Peyer's patch (tissue), 4 donors: ENCODE measurements at places on chromosomes 6 and 20. TPM values are rescaled to one million over a fixed set of nuclear protein-coding genes. Genes with fewer than 3 reads are reported as not detected.

DNA sequence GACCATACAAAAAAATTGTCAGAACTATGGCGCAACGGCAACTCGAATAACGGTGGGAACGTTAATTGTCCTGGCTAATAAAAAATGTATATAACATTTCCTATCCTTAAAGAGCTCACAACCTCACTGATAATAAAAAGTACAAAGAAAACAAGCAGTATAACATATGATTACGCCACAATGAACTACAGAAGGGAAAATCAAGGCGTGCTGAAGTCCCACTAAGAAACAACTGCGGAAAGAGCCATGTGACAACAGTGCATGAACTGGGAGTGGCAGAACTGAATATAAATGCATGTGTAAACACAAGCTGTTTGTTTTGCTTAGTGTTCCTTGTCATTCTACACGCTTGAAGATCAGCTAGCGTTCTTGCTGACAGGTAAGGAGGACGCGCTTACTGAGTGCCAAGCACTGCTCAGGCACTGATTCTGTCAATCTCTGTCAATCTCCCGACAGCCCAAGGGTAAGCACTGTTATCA, 466 bp upstream of the PSMB1 start:
- DNase-seq: no peak

GRCh38 chr6:106080763-106081095, 5.4 kb upstream of the PRDM1 start:
- no peak for DNase-seq

DNA sequence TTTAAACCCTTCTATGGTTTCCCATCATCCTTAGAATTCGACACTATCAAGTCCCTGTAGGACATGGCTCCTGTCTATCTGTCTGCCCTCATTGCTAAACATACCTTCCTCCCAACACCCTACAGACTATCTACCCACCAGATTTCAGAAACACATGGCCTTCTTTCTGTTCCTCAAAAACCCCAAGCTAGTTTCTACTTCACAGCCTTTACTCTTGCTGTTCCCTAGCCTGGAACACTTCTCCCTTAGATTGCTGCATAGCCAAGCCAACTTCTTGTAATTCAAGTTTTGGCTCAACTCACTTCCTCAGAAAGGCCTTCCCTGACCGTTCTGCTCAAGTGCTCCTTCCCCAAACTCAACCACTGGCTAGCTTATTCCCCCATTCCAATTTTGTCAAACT, 156.2 kb downstream of the BTBD9 start:
- no peak for DNase-seq

DNA sequence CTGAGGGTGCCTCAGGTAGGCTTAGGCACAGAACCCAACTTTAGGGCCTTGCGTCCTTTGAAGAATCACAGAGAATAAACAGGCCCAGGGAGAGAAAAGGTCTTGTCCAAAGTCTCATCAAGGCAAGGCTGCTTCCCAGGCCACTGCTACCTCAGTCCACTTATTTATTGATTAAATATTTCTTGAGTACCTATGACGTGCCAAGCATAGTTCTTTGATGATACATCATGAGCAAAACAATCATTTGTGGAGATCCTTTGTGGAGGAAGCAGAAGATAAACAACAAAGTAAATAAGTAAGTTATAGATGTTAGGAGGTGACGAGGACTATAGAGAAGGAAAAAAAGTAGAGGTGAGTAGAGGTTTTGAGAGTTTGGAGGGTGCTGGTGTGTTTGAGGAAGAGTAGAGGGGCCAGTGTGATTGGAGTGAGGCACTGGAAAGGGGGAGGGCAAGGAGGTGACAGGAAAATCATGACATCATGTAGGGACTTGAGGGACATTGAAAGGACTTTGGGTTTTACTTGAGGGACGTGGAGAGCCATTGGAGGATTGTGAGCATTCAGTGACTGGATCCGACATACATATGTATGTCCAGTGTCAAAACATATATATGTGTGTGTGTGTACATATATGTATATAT, 14.1 kb upstream of the CHMP4B start:
- no peak for DNase-seq

DNA sequence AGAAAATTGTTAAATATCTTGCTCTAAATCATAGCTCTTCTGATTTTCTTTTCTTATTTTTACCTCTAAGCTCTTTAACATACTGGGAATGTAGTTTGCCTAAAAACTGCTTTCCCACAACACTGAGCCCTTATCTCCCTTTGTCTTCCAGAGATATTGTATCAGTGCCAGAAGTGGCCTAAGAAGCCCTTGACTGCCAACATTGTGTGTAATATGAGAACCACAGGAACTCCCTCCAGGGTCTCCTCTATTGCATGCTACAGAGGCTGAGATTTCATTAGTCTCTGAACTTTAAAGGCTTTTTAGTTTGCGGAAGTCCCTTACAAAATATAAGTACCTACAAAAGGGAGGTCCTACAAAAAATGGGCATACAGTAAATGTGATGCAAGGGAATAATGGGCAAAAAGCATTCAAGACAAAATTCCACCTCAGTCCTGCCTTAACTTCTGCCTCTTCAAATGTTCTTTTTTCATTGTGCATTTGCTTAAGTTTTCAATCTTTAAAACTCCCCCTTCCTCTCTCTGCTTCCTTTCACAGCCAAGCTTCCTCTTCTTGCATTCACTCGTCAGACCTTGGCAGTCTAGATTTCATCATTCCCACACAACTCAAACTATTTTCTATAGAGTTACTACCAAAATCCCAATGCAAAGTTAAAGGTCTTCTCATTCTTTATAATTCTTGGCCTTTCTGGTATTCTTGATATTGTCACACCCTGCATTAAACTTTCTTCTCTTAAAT, 76.5 kb downstream of the ADGRG6 start:
- no peak for DNase-seq

DNA sequence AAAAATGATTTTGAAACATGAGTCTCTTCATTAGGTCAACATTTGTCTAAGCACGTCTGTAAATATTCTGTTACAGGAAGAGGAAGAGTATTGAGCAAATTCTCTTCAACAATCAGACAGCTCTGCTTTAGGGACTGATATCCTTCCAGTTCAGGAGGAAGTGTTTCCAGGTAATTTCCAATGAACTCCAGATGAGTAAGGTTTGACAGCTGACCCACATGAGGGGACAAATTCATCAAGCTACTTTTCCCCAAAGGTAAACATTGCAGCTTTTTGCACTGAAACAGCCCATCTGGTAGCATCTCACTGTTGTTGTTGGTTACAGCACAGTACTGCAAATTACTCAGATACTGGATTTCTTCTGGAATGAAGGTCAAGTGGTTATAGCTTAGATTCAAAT, 18.1 kb downstream of the ENPP1 start:
- DNase-seq: no peak

DNA sequence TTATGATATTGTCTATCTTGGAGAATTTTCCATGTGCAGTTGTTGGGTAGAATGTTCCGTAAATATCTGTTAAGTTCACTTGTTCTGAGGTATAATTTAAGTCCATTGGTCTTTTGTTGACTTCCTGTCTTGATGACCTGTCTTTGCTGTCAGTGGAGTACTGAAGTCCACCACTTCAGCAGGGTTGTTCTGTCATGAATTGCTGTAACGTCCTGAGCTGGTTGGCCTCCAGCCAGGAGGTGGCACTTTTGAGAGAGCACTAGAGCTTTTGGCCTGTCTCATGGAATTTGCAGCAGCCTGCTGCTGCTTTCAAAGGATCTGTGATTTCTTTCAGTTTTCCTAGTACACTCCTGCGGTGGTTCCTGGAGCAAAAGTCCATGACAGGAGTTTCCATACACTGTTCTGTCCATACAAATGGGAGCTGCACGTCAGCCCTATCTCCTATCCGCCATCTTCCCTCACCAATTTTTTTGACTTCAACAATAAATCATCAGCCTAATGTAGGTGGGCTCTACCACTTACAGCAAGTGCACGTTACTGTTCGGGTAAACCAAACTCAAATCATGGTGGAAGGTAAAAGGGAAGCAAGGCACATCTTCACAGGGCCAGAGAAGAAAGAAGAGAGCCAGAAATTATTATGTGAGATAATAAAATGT, 46.9 kb upstream of the TRERF1 start:
- DNase-seq: peak; percentile 54

DNA sequence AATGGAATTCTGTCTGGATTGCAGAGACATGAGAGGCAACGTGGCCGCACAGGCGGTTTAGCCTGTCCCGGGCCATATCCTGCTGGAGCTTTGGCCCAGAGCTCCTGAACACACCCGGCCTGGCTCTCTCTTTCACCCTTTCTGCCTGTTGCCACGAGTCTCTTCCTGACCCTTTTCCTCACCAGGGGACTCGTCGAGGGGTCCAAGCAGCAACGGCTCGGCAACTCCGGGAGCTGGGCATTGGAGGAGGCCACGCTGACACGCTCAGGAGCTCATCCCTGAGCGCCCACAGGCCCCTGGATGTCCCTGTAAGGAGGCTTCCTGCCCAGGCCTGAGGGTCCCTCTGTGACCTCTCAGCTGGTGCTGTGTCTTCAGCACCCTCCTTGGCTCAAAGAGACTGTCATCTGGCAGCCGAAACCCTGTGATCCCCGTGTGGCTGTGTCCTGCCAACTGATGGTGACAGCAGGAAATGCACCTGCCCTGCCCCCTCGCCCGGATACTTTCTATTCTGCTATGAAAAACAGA, 103.8 kb downstream of the RNASET2 start:
- DNase-seq: peak; percentile 48

CFB gene
- 85.8 TPM for total RNA-seq

BPI gene
- not detected for total RNA-seq

THEMIS gene
- total RNA-seq: 4.2 TPM
